ENCODE measurements at places on chromosomes 4 and X.

- DNase-seq = no peak
Observed at GRCh38 chr4:184136525-184136924, 81.1 kb downstream of the ENPP6 start.

DNA sequence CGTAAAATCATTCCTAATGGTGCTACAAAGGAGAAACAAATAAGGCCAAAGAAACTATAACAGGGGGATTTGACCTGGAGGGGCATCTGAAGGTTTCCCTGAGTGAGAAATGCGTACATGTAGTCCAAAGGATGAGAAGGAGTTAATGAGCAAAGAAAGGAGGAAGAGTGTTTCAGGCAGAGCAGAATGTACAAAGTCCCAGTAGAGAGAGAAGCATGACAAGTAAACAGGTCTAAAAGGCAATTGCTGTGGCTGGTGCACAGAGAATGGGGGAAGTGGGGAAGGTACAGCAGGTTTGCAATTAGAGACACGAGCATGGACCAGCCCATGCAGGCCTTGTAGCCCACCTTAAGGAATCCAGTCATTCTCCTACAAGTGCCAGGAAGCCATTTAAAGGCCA, 145.5 kb downstream of the TSPAN5 start:
- DNase-seq = no peak

- no peak for DNase-seq
Observed at GRCh38 chr4:47334652-47335051, 128.8 kb downstream of the COMMD8 start.

DNA sequence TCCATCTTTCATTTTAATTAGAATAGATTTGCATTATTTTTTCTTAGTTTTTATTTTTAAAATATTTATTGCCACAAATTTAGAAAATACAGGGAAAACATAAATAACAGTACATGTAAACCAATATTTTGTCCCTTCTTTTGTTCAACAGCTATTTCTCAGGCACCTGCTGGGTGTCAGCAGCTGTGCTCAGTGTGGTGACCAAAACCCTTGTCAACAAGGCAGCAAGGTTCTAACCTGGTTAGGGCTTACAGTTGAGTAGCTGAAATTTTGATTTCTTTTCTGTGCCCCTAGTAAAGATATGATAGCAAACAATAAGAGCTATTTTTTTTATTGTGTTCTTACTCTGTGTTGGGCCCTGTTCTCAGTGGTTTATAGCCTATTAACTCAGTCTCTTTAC, 128.1 kb downstream of the PTTG2 start:
- DNase-seq = no peak

DNA sequence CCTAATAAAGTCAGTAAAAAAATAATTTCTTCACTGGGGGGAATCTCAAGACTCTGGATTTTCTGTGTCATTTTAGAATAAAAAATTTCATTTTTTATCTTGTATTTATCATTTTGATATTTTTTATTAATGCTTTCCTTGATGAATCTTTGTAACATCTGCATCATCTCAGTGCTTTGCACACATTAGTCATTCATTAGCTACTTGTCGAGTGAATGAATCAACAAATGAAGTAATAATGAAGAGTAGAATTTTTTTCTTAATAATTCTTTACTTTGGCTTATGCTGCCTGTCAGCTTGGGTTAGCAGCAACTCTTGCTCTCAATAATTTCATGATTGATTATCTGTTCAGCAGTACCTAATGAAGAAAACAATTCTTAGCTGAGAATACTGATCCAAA, 530.8 kb downstream of the GRXCR1 start:
- DNase-seq = no peak

- no peak for DNase-seq
Observed at GRCh38 chr4:10173037-10173753, 56.6 kb upstream of the WDR1 start.

DNA sequence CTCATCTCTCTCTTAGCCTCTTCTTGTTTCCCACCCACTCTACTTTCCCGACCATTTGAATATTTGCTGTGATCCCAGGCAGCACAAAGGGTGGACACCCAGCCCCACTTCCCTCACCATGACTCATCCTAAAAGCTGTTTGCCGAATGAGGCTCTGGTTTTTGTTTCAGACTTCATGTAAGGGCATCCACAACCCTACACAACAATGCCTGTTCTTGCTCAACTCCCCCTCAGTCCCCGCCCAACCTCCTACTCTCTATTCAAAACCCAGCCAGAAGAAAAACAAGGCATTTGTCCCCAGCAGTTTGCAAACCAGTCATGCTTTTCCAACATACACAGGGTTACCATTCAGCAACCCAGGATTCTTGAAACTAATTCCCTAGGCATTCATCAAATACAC, 516.5 kb upstream of the CNKSR2 start:
- no peak for DNase-seq

- DNase-seq = no peak
Observed at GRCh38 chr4:110361921-110362320, 114.0 kb upstream of the ENPEP start.

DNA sequence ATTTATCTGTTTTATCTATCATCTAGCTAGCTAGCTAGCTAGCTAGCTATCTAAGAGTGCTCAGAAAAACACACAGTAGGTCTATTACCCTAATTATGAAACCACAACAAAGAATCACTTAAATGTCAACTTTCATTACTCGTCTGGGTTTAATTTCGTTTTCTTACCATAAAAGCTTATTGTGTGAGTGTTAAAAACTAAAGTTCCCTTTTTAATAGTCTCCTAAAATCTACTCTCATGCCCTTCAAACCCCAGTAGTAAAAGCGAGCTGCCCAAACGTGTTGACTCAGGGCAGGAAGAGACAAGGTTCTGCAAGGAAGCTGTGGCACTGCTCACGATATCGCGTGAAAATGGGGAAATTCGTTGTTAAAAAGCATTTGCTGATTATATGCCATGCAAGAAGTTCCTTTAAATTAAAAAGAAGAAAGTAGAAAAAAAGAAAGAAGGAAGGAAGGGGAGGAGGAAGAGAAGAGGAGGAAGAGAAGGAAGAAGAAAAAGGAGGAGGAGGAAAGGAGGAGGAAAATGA, 595 bp downstream of the MBNL3 start:
- DNase-seq = peak; percentile 18

DNA sequence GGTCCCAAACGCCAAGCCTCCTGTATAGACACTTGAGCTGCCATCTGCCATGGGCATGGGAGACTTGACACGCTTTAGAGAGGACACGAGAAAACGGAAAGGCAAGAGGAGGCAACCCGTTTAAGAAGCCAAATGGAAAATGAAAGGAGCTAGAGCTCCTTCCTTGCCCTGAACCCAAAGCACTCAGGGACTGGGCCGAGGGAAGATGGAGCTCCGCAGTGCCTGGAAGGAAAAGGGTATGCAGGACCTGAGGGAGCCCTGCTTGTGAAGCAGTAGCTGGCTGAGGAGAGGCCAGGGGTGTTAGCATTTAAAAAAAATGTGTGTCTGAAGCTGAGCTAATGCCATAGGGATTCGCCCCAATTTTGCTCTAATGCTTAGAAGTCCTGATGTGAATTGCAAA, 15.1 kb downstream of the MCF2 start:
- no peak for DNase-seq

GRCh38 chr4:154067786-154068185, 278.9 kb upstream of the SFRP2 start:
- no peak for DNase-seq

DNA sequence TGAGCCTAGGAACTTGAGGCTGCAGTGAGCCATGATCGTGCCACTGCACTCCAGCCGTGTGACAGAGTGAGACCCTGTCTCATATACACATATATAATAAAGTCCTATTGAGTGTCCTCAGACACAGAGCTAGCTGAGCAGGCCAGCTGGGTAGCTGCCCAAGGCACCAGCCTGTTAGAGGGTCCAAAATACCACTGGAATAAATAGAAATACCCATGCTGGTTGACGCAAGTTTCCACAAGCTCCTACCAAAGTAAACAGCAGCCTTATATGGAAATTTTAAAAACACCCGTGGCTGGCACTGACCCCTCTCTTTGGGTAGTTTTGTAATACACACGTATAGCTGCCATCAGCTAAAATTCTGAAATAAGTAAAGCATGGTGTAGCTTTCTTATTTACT, 348.6 kb downstream of the BCOR start:
- no peak for DNase-seq

GRCh38 chr4:6695660-6696610, 2.3 kb downstream of the S100P start:
- DNase-seq = peak; percentile 31

DNA sequence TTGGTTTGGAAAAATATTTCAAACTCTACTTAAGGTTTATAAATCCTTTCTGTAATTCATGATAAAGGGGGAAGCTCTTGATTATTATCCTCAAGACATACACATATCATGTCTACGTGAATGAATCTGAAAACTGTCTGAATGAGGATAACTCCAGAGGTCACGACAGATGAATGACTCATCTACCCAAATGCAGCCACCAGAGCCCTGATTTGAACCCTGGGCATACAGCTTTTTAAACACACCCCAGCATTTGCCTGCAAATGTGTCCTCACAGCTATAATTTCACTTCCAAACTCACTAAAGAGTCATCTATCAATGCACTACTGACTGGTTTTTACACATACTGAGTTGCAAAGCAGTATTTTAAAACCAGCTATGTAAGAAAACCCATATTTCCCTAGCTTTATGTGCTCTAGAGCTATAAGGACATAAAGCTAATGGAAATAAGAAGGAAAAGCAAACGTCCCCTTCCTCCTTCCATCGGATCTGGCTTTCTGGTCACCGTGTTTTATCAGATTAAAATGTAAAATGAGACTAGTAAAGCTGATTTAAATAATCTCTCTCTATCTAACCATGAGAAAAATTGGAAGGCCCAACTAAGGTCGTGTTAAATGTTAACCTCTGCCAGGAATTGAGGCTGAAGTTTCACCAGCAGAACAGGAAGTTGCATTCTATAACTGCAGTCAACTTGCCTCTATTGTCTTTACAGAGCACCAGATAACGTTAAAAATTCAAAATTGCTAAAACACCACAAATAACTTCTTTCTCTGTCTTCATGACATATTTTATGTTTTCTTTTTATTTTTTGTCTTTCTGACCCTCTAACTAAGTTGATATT, 63.1 kb upstream of the SPP1 start:
- no peak for DNase-seq

- DNase-seq = peak; percentile 15
Observed at GRCh38 chrX:115650916-115651315, 89.9 kb downstream of the PLS3 start.

GRCh38 chr4:10109995-10110670, 6.5 kb downstream of the WDR1 start:
- no peak for DNase-seq

- DNase-seq = no peak
Observed at GRCh38 chr4:186348433-186348832, 82.4 kb downstream of the F11 start.

All from CD4-positive, CD25-positive, alpha-beta regulatory T cell (primary cell).